ENCODE measurements at places on chromosomes 7 and 10. TPM values are rescaled to one million over a fixed set of nuclear protein-coding genes. Genes with fewer than 3 reads are reported as not detected.

GRCh38 chr10:125607689-125608290, 75.2 kb downstream of the TEX36 start:
- H3K27me3 ChIP-seq: no peaks in the 10 kb centered on the region
- H3K27ac ChIP-seq: no peak overlapping the region
- H3K4me1 ChIP-seq: no peaks in the 10 kb centered on the region
- no peak for DNase-seq

DNA sequence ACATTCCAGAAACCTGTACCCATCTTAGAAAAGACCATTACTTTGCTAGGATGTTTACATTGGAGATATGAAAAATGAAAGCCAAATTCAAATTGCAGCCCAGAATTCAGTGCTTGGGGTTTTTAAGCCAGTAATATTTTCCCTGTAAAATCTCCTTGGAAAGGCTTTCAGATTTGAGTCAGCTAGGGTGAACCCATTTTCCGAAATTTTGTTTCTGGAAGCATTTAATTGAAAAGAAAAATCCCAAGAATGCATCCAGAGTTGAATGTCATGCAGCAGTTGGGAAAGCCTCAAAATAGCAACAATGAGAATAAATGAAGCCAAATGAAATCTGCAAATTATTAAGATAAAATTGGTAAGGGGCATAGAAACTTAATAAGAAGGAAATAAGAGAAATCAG, 106.4 kb downstream of the BMPER start:
- peak; percentile 10 for DNase-seq
- no peaks in the 10 kb centered on the region for H3K4me1 ChIP-seq
- H3K4me3 ChIP-seq: no peak overlapping the region
- H3K27ac ChIP-seq: no peak overlapping the region
- H3K27me3 ChIP-seq: no peaks in the 10 kb centered on the region

GPR15LG gene
- total RNA-seq: not detected

TMEM176B gene
- 0.26 TPM for total RNA-seq

ANKRD61 gene
- 0.18 TPM for total RNA-seq

- H3K36me3 ChIP-seq: no peaks in the 10 kb centered on the region
- H3K27ac ChIP-seq: no peak overlapping the region
- no peaks in the 10 kb centered on the region for H3K27me3 ChIP-seq
- no peaks in the 10 kb centered on the region for H3K4me1 ChIP-seq
Observed at GRCh38 chr10:23522345-23522744, 83.5 kb downstream of the OTUD1 start.

MYL10 gene
- total RNA-seq: 0.73 TPM

DNA sequence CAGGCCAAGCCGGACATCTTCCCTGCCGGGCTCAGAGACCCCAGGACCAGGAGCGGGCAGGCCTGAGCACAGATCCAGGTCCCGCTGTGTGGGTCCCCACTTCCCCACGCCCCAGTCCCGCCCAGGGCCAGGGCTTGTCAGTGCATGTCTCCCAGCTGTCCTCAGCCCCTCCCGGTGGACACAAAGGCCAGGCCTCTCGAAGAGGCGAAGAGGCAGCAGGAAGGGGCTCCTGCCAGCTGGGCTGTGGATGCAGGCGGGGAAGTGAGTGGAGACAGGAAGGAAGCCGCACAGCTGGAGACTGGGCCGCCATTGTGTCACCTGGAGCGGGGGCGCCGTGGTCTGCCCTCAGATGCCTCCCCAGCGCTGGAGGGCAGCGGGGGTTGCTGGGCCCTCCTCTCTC, 4.8 kb downstream of the GRIFIN start:
- H3K4me1 ChIP-seq: peaks cover 11% of the 10 kb centered on the region
- no peaks in the 10 kb centered on the region for H3K36me3 ChIP-seq
- no peak overlapping the region for H3K4me3 ChIP-seq
